ENCODE measurements at places on chromosomes 7 and 10. TPM values are rescaled to one million over a fixed set of nuclear protein-coding genes. Genes with fewer than 3 reads are reported as not detected.
A peak's percentile ranks its signal among the peaks of the same experiment; 100 is the strongest.

- H3K4me3 ChIP-seq = no peak overlapping the region
- H3K36me3 ChIP-seq = peaks cover 76% of the 10 kb centered on the region
- DNase-seq = no peak
- H3K27ac ChIP-seq = no peak overlapping the region
These were observed 18.5 kb upstream of the CHCHD1 start for GRCh38 chr10:73763343-73763742.

DNA sequence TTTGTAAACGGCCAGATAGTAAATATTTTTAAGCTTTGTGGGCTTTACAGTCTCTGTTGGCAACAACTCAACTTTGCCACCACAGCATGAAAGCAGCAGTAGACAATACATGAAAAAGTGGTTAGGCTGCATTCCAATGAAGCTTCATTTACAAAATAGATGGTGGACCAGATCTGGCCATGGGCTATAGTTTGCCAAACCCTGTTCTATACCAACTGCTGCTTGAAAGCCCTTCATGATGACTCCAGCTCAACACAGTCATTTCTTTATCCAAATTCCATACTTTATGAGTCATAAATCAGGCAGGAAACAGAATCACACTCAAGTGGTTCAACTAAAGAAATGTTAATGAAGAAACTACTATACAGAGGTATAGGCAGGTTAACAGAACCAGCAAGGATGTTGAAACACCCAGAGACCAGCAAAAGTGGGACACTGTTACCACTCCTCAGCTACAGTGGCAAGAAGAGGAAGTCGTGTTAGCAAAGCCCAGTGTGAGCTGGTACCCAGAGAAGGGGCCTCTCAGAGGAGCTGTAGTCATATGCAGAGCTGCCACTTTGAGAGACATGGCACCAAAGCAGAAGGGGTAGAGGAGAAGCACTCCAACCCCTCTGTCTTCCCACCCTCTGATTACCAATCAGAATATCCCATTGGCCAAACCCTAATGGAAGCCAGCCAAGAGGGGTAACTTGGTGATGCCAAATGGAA, 72.5 kb downstream of the PRLHR start:
- DNase-seq = no peak
- peaks cover 14% of the 10 kb centered on the region for H3K27me3 ChIP-seq
- H3K36me3 ChIP-seq = no peaks in the 10 kb centered on the region
- H3K27ac ChIP-seq = no peak overlapping the region

DNA sequence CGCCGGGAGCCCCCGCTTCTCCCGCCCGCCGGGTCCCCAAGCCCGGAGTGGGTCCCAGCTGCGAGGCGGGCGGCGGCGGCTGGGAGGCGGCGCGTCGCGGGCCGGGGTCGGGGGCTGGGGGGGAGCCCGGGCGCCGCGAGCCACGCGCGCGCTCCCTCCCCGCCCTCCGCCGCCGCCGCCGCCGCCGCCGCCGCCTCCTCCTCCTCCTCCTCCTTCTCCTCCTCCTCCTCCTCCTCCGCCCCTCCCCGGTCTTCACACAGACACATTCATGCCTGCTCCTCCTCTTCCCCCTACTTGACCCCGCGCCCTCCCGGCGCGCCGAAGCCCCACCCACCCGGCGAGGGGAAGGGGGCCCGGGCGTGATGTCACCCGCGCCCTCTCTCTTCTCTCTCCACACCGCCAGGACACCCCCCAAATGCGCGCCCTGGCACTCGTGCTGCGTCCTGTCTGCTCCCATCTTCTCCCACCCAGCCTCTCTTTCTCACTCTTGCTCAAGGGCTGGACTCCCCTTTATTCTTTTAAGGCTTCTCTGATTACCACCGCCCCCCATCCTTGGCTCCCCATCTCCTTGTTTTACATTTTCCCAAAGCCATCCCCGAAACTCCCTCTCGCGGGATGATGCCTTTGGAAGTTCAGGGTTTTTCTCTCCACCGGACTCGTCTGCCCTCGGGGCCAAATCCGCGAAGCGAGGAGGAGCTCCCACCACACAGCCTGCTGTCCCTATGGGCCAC, 967 bp upstream of the GLI3 start:
- H3K27ac ChIP-seq = peak overlapping the region; percentile 88
- peaks cover 46% of the 10 kb centered on the region for H3K4me1 ChIP-seq
- no peaks in the 10 kb centered on the region for H3K27me3 ChIP-seq
- peak overlapping the region; percentile 89 for H3K4me3 ChIP-seq

DNA sequence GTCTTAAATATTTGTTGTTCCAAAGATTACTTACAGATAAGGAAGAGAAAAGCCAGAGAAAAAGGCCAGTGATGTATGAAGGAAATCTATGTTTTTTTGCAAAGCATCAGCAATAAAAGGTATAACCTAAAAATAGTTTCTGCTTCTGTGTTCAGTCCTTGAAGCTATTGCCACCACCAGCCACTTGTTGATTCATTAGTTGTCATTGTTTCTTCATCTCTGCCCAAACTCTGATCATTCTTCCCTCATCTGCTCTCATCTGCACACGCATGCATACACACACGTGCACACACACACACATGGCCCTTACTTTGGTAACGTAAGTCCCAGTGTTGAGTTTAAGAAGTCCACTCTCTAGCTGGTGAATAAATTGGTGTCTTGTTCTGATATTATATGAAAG, 540.7 kb downstream of the GATA3 start:
- H3K27me3 ChIP-seq = no peaks in the 10 kb centered on the region
- H3K27ac ChIP-seq = no peak overlapping the region
- no peaks in the 10 kb centered on the region for H3K36me3 ChIP-seq
- no peaks in the 10 kb centered on the region for H3K4me1 ChIP-seq
- no peak for DNase-seq

Gene TMEM236
- 0.06 TPM for total RNA-seq

Data from A673 (cell line).